Stimulated activated CD4-positive, alpha-beta T cell treated with anti-CD3 and anti-CD28 coated beads, TNF-alpha, amount 100 ng/mL, for 4 hours (primary cell): ENCODE measurements at places on chromosomes 1 and 21.

DNA sequence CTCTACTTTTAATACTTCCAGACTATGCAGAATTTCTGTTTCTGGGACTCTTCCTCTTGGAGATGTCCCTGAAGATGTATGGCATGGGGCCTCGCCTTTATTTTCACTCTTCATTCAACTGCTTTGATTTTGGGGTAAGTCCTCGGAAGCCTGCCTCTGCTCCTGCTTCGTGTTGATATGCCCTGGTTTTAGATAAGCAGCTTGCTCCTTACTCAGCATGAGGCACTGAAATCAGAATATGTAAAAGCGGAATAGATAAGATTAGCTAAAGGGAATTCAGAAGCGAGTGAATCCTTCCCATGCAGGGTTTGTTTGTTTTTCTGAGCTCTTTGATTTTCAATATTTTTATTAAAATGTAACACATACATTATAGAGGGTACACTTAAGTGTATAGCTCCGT is 234.7 kb downstream of the CACNA1E start:
- no peak for DNase-seq

- DNase-seq, result no peak
Observed at GRCh38 chr1:27872802-27873551, 633 bp downstream of the THEMIS2 start.

DNA sequence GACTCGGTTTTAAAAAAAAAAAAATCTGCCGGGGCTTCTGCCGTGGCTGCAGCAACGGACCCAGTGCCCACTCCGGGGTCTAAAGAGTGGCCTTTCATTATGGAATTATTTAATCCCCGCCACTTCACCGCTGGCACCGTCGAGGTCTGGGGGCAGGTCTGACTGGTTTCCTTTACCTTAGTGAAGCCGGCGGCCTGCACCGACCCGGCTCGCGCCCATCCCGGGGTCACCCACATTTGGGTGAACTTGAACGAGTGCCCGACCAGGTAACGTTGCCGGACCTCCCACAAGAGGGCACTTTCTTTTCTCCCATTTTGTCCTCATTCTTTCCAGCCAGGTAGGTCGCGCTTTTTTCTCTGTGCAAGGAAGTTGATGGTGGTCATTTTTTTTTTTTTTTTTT is 4.3 kb downstream of the PRKCZ start:
- no peak for DNase-seq

GRCh38 chr1:58283388-58284224 is 262.9 kb downstream of the OMA1 start:
- no peak for DNase-seq

DNA sequence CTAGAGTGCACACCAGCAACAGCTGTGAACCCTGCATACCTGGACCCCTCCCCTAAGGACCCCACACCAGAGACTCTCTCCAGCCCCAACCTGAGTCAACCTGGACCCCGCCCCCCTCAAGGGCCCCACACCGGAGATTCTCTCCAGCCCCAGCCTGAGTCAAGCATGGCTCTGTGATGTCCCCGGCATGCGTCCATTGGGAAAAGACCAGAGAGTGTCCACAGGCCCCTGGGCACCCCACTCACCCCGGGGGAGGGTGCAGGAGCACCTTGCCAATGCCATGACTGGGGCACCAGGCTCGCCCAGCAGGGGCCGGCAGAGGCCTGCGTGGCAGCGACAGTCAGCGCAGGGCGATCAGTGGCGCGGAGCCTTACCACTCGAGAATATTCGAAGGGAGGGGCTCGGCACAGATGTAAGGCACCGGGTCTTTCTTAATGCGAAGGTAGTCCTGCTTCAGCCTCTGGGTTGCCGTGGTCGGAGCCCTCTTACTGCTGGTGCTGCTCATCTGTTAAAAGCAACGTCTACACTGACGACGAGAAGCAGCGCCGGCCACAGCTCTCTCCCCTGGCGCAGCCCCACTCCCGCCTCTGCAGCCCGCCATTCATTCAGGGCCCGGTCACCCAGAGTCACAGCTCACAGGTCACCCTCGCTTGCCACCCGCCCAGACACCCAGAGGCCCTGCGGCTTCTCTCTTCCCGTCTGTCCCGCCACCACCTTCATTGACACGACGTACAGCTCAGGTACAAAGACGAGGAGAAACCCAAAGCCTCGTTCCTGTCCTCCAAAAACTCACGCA is 6.0 kb downstream of the UBE2J2 start:
- DNase-seq, result no peak

- no peak for DNase-seq
Observed at GRCh38 chr1:10400013-10400412, 1.1 kb downstream of the PGD start.

DNA sequence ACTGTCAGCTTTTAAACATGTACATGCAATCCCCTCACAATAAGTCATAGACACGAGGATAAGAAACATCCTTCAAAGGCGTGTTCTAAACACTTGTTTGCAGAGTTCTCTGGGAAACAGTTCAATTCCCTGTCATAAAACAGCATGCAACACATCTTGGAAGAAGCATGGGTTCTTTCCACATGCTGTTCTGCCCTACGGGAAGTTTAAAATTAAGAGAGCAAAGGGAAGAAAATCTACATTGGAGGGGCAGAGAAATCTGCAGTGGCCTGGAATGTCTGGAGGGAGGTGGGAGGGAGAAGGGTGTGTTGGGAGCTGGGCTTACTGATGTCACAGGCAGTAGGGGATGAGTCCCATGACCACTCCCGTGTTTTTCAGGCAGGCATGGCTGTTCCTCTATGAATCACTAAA is 98.3 kb upstream of the SLC2A1 start:
- DNase-seq, result no peak

DNA sequence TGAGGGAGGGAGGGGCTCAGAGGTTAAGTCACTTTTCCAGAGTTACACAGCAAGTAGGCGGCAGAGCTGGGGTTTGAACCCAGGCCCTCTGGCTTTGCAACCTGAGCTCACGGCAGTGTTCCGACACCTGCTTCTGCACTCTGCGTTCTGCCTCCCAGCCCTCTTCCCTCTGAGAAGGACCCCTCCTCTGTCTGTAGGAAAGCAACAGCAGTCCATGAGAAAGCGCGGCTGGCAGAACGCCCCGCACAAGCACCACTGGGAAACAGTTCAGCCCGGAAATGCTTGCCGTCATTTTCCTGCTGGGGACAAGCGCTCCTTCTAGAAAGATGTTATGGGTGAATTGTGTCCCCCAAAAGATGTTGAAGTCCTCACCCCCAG is 241.1 kb downstream of the NPHP4 start:
- DNase-seq, result no peak

DNA sequence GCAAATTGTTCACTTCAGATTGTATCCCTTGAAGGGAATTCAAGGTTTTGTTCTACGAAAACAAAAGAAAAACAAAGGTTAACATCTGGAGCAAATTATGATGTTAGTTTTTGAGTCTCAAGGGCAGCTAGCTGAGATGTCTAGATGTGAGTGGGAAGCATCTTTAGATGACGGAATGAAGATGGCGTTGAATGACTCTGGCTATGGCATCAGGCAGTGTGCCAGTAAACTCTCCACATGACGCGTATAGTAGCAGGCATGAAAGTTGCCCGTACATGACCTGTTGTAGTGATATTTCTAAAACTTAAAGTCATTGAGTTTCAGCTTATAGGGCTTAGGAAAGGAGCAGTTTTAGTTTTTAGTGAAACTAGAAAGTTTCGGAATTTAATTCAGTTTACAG is 12.3 kb upstream of the SDC3 start:
- DNase-seq, result no peak

GRCh38 chr1:13595411-13595810 is 11.8 kb downstream of the PDPN start:
- no peak for DNase-seq
